AG09309 (cell line): ENCODE measurements at places on chromosomes 12 and 14.

DNA sequence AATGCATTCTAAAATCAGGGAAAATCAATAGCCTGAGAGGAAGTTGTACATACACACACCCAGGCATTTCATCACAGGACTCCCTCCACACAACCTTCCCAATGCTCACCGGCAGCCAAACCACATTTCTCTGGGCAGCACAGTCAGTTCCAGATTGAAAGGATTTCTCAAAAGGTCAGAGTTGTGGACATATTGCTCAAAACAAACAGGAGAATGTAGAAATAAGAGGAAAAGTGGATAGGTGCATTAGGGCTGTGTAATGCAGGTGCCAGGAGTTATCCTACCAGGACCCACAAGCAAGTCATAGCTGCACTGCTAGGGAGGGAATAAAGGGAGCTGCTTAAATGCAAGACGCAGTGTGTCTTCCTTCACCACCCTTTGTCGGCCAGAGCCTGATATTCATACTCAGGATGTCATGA lies 62.9 kb downstream of the GCH1 start:
- no peak for DNase-seq

- no peak for DNase-seq
These were observed 7.8 kb upstream of the CD163L1 start for GRCh38 chr12:7451756-7452155.

DNA sequence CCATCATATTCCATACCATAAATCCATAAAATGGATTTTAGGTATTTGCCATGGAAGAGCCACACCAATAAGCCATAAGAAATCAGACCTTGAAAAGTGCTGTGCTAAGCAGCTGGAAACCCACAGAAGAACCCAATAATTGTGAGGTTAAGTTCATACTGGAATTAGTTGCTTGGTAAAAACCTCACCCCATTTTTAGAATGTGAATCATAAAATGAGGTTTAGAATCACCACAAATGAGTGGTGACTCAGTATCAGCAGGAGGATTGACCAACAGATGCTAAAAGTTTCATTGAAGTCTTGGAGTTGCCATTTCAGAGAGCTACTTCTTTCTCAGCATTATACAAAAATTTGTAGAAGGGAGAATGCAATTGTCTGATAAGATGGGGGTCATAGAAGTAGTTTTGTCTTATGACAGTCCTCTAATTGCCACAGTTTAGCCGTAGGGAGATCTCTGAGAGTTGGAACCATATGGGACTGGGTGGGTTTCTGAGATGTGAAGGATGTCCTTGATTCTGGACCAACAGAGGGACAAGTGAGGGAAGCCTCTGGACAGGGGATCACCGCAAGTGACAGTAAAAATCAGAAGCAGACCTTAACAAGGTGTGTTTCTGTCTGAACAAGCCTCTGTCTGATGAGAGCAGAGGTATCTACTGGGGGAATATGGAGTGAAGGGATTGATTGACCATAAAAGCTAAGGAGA lies 1.4 kb upstream of the STON2 start:
- peak; percentile 91 for DNase-seq

- DNase-seq = peak; percentile 34
These were observed 47.9 kb upstream of the PLEKHG7 start for GRCh38 chr12:92654929-92655328.

DNA sequence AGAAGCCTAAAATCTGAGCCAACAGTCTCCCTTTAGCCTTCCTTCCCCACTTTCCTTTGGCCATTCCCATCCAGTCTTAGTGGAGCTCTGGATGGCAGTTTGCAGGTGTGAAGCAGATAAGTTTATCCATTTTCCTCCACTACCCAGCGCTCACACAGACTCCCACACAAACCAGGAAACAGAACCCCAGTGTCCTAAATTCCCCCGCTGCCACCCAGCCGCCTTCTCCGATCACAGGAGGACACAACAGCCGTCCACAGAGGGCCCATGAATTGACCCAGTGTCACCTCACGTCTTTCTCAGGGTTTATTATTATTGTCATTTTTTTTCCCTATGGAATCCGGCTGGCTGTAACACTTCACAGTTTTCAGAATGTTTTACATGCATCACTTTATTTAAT lies 16.4 kb downstream of the CD9 start:
- DNase-seq = no peak

GRCh38 chr12:31207799-31208465 lies 118.0 kb downstream of the SINHCAF start:
- DNase-seq = no peak

DNA sequence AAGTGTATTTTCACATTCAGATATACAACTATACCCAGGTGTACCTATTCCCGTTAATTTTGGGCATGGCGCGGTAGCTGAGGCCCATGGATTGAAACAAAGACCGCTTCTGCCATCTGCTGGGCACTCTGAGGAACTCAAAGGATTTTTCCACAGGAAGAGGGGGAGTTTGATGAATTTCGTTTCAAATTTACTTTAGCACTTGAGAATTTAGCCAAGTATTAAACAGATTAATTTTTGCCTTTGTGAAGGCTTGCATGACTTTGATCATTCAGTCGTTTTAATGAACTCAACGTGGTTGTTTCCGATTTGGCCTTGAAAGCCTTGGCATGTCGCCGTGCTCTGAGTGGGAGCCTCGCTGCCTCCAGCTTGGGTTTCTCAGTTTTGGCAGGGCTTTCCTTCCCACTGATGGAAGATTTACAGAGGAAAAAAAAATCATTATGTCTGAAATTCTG lies 153.2 kb upstream of the DDHD1 start:
- DNase-seq = no peak

DNA sequence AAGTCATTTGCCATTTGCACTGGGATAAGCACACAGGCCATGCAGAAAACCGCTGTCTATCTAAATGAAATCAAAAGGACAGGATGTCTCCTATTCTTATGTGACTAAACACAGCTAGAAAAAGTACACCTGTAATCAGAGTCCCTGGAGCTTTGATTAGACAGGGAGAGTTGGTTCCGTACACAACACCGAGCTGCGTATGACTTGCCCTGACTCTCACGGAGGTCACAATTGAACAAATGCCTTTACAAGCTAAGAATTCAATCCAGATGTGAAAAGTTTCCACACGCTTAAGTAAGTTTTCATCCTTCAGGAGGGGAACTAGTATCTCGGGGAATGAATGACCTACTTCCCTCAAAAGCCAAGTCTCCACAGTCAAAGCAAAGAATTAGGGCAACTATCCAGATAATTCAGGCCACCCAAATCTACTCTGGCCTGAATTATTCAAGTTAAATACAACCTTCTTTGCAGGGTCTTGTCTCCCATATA lies 67.5 kb downstream of the RTN1 start:
- DNase-seq = no peak

GRCh38 chr14:85528897-85529631 lies 880 bp upstream of the FLRT2 start:
- DNase-seq = no peak

DNA sequence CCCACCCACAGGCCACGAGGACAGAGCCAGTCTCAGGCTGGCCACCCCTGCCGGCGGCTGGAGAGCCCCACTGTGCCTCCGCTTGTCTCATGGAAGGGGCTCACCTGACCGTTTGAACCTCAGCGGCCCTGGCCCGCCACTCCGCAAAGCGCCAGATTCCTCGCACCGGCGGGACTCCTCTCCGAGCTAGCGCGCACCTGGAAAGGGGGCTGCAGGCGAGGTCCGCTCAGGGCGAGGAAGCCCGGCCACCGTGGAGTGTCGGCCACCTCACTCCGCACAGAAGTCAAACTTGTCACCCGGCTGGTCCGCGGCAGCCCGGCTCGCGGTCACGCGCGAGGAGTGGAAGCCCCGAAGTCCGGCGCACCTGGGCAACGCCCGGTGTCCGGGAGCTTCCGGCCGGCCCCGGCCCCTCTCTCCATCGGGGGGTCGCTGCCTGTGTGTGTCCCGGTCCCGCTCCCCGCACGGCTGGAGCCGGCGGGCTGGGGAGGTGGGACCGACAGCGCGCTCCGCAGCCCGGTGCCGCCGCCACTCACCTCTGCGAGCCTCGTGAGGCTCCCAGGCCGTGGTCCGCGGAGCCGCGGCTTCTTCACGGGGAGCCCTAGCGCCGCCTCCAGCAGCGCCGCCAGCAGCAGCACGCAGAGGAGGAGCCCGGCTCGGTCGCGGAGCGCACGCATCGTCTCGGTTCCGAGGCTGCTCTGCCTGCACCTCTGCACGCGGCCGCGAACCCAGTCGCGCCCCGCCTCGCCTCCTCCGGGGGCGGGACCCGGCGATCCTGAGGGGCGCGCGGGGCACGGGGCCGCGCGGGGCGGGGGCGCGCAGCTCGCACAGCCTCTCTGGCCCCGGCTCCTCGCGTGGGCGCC lies at the start of gene ISM2:
TSS of gene ISM2 (minus strand) at position 697 of the 860 bp plus-strand sequence. CDS start at position 674, 23 bp downstream.
- no peak for DNase-seq

- DNase-seq = no peak
These were observed 23.8 kb upstream of the GALNT9 start for GRCh38 chr12:132352896-132353800.

DNA sequence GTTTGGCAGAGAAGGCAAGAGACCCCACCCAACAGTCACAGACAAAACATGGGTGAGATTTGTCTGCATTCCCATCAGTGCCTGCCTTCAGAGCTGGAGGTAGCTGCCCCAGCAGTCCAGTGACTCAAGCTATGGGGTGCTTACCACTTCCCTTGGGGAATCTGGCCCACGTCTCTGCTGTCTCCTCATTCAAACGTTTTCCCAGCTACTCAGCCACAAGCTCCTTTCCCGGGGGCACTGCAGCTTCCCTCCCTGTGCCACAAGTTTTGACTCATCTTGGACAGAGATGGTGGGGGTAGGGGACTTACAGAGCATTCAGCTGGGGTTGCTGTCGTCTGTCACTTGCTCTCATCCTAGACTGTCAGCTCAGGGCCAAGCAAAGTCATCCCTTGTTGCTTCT lies 66.6 kb downstream of the FBXL14 start:
- DNase-seq = peak; percentile 69

DNA sequence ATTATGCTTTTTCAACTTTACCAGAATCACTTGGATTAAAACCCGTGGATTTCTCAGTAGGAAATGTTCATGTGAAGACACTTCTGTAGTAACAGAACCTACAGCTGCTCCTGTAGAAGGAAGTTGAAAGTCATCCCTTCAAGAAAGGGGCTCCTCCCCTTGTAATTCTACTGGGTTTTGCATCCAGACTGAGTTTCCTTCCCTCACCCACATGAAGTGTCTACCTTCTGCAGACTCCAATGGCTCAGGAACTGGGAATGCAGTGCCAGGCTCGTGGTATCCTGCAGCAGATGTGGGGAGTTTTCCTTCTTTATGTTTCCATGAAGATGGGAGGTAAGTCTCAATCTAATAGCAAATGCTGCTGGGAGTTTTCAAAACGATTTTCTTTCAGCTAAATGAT lies 7.9 kb upstream of the OR10G2 start:
- DNase-seq = no peak

GRCh38 chr14:63472986-63473788 lies 70.0 kb downstream of the PPP2R5E start:
- DNase-seq = no peak
